ENCODE measurements at places on chromosomes 13 and 19. TPM values are rescaled to one million over a fixed set of nuclear protein-coding genes. Genes with fewer than 3 reads are reported as not detected.

DNA sequence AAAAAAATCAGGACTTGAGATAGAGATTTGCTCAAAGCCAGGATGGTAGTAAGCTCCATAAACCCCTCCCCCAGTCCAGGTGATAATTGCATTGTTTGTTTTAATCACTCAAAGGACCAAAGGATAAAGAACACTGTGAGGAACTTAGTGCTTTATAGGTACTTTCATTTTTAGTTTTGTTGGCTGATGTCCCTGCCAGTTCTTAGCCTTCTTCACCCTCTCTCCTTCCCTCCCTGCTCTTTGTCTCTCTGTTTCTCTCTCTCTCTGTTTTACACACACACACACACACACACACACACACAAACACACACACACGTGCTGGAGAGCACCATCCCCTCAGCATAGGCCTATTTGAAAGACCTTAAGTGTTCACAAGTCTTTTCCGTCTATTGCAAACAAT lies 5.2 kb downstream of the FRY start:
- no peak for DNase-seq

DNA sequence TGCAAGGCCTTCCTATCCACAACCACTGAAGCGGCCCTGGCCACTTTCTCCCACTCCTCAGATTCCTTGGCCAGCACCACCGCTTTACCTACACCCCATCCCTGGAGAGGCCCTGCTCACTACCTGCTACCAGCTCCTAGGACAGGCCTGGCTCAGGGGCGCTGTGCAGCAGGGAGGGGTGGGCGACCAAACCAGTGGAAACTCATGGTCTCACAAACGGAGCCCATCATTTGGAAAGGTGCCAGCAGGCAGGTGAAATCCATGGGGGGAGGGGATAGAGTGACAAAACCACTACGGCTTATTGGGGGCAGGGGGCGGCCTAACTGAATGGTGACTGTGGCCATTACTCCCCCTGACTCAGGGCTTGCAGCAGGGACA lies 27.6 kb downstream of the C19orf47 start:
- DNase-seq = no peak

DNA sequence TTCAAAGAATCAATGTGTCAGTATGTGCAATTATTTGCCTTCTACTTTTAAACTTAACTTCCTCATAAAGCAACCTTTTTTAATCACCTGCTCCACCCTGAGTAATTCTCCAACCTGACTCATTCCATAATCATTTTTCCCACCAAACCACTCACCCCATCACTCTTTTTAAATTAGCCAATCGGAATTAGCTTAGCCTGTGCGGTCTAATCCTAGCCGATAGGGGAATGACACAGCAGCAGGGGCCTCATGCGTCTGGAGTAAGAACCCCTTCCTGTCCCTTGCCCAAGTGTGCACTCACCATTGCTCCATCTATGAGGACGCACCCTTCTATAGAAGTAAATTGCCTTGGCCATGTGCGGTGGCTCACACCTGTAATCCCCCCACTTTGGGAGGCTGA lies 27.4 kb upstream of the ZNF83 start:
- DNase-seq = no peak

DNA sequence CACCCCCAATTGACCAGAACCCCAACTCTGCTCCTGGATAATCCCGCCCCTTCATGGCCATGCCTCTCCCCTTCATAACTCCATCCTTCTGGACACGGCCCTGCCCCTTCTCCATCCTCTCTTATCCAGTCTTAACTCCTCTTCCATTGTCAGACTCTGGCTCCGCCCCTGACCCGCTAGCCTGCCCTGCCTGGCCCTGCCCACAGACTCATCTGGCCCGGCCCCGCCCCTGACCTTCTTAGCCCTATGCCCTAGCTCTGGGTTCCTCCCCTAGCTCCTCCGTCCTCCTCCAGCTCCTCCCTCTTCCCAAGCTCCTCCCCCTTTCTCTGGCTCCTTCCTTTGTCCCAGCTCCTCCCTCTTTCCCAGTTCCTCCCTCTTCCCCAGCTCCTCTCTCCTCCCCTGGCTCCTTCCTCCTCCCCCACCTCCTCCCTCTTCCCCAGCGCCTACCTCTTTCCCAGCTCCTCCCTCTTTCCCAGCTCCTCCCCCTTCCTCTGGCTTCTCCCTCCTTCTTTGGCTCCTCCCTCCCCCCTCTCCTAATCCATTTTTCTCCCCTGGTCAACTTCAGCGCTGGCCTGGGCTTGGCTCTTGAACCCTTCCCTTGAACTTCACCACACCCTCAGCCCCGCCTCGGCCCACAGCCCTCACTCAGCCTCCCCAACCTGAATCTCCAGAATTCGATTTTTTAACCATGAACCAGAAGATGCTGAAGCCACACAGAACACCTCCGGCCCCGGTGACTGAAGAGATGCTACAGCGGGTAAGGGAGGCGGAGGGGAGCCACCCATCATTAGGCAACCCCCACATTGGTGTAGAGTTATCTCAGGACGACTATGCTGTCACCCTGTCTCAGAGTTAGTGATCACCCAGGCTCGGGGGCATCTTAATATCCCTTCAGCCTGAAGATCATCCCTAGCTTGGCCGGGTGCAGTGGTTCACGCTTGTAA lies 9.2 kb upstream of the ZNF358 start:
- peak; percentile 78 for DNase-seq

GRCh38 chr13:20369886-20370361 lies 137.8 kb upstream of the GJB6 start:
- no peak for DNase-seq

- no peak for DNase-seq
Measured at GRCh38 chr19:2984215-2984528, 6.8 kb downstream of the TLE6 start.

GRCh38 chr13:113952151-113952982 lies 21.5 kb downstream of the C13orf46 start:
- DNase-seq = peak; percentile 18

DNA sequence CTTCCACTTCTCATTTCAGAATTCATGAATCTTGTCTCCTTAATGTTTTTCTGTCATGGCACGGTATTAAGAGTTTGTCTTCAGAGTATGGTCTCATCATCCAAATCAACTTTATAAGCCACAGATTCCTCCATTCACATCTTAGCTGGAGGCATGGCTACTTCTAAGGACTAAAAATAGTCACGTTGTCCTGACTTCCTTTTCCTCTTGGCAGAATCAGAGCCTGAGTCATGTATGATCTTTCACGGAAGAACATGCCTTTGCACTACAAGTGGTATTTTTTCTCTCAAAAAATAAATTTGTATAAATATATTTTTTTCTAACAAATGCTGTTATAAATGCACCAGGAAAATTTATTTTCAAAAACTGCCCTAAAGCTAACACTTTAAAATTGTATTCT lies 71.4 kb downstream of the ALOX5AP start:
- no peak for DNase-seq

DNA sequence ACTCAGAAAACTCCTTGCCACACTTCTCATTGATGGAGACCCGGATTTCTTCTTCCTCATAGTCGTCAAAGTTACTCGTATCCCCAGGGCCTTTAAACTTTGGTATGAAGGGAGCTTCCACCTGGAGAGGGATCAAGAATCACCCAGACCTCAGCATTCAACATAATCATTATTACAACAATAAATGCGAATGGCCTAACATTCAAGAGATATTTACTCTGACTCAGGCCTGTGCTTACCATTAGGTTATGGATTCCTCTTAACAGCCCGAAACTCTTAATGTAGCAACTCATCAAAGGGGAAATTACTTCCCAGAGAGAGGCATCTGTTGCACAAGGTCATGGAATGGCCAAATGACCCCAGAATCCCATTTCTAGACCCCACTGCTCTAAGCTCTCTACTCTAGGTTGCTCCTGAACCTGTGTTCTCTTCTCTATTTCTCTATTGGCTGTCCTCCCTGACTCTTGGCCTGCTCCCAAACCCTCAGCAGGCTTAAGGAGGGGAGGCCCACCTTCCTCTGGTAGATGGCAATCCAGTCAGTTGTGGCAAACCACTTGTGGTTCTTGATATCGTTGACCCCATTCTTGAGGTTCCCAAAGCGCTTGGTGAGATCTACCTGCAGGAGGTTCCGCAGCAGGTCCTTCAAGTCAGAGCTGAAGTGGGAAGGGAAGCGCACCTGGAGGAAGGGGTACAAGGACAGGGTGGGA lies 2.7 kb upstream of the SAMD1 start:
- DNase-seq = no peak

GRCh38 chr13:39401046-39401705 lies 201.8 kb downstream of the LHFPL6 start:
- DNase-seq = no peak

- no peak for DNase-seq
Measured at GRCh38 chr13:21733475-21734263, 62.8 kb downstream of the FGF9 start.

GRCh38 chr19:11848594-11849469 lies at the start of gene ZNF439:
Gene ZNF439, plus strand, starts transcription at chr19:11848726. Its CDS starts 142 bp downstream, at chr19:11848868.
- DNase-seq = peak; percentile 87

- DNase-seq = no peak
Measured at GRCh38 chr19:53703361-53703760, 71.6 kb downstream of the DPRX start.

DNA sequence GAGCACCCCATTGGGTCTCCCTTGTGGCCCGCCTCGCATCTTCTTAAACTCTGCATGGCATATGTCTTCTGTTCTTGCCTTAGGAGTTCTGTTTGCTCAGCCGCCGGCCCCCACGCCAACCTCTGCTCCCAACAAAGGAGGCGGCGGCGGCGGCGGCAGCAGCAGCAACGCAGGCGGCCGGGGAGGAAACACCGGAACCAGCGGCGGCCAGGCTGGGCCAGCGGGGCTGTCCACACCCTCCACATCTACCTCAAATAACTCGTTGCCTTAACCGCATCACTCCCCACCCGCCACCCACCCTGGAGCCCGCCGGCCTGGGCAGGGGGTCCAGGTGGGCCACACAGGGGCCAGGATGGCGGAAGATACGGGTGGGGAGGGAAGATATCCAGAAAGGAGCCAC lies 12.3 kb upstream of the WDR18 start:
- DNase-seq = no peak

DNA sequence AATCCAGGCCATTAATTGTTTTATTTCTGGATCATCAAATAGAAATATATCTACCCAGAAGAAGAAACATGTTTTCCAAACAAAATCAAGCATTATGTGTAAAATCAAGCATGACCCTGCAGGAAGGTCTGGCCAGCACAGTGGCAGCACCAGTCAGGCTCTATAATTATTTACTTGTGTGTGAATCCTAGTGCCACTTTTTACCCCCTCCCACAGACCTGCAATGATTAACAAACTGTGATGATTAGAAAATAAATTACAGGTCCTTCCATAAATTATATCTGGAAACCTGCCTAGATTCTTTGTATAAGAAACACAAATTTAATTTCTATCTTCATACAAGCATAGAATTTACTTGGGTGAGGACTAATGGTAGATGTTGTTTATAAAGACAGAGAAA lies 186.1 kb downstream of the GPC6 start:
- no peak for DNase-seq

- DNase-seq = no peak
Measured at GRCh38 chr13:109918179-109918711, 131.9 kb upstream of the IRS2 start.

KLF12 gene
- 6.0 TPM for total RNA-seq

ZNF763 gene
- 1.2 TPM for total RNA-seq

KLK5 gene
- total RNA-seq = not detected

FGF14 gene
- total RNA-seq = 0.95 TPM

IZUMO4 gene
- 1.6 TPM for total RNA-seq

UBL3 gene
- 15.7 TPM for total RNA-seq

EBI3 gene
- 4.1 TPM for total RNA-seq

ADGRE2 gene
- total RNA-seq = 1.6 TPM

Measured in right lobe of liver (tissue), 6 donors.